Activated CD4-positive, alpha-beta T cell treated with anti-CD3 and anti-CD28 coated beads for 1 hour (primary cell): ENCODE measurements at places on chromosomes 6 and 20.

- no peak for DNase-seq
Measured at GRCh38 chr6:123000244-123000770, 4.3 kb downstream of the CLVS2 start.

- DNase-seq, result no peak
Measured at GRCh38 chr6:137805622-137806021, 61.4 kb upstream of the TNFAIP3 start.

DNA sequence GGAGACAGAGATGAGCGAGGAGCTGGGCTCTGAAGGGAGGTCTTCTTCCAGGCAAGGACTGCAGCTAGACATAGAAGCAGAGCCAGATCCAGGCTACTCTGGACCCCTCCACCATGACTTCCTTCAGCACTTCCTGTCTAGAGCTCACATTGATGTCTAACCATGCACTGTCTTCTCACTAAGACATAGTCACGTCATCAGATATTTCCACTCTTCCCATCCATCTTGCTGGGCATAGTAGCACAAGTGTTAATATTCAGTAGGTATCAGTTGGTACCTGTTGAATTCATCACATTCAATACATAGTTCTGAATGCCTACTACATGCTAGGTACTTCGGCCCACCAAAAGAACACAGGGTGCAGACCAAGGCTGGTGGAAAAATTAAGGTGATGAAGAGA, 2.9 kb downstream of the HLA-DMA start:
- DNase-seq, result no peak

- no peak for DNase-seq
Measured at GRCh38 chr6:1015825-1016224, 296.1 kb upstream of the FOXQ1 start.

DNA sequence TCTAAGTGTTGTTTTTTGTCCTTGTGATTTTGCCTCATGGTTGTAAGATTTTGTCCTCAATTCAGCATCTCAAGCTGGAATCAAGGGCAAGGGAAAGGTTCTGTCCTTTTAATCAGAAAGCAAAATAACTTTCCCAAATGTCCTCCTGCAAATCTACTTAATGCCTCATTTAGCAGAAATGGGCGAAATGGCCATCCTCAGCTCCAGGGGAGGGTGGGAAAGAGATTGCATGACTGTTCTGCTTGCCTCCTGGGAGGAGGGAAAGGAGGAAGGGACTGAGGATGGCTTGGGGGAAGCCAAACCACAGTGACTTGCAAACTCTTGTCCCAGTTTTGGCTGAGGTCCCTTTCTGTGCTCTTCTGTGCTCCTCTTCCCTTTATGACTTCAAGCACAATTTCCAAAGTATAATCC, 43.4 kb downstream of the TNFAIP3 start:
- no peak for DNase-seq

DNA sequence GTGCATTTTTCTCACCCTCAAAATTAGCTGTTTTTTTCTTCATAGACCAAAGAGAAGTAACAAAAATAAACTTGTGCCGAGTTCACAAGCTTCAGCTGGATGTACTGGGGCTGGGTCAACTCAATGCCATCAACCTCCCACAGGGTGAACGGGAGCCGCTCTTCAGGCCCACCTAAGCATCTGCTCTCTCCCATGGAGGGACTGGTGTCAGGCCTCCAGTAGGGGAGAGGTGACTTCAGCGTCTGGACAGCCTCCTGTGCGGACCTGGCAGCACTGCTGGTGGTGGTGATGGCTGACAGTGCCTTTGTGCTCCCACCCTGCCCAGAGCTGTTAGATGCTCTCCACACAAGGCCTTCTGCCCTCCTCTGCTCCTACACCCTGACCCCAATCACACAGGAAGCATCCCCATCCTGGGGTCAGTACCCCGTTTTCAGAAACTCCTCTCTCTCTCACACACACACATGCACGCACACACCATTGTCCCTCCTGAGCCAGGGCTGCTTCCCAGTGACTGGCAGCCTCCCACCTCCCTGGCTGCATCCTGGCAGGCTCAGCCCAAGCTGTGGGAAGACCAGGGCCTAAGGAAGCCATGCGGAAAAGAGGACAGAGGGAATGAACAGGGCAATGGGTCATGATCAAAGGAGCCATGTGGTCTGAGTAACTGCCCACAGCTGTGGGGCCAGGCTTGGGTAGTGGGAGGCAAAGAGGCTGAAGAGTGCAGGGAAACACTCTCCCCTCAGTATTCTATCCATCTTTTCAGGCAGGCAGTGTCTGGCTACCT, 17.7 kb downstream of the CST8 start:
- no peak for DNase-seq

DNA sequence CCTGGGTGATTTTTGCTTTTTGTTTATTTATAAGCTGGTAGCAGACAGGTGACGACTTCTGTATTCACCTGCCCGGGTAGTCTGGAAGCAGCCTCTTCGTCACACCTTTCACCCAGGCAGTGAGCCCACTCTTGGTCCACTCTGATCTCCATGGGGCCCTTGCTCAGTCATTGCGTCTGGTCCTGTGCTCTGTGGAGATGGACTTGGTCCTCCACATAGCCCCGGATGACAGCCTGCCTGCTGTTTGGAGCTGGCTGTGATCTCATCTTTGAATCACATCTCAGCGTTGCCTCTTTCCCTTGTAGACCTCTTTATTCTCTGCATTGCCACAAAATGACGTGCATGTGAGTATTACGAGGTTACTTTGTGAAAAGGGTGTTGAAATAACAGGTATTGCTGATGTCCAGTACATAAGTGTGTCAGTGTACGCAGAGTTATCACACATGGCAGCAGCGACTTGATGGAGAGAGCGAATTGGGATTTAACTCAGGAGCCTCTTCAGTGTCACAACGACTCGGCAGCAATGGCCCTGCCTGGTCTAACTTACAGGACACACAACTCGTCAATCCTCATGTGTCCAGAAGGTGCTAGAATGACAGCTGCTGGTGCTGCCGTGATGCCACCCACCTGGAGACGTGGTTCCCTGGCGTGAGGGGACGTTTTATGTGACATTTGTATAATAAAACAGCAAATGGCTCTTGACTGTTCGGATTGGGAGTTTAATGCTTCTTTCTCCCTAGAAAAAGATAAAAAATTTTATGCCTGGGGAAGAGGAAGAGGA, 24.2 kb upstream of the FRMD1 start:
- DNase-seq, result no peak

- DNase-seq, result no peak
Measured at GRCh38 chr6:133705066-133705465, 183.8 kb upstream of the TCF21 start.

DNA sequence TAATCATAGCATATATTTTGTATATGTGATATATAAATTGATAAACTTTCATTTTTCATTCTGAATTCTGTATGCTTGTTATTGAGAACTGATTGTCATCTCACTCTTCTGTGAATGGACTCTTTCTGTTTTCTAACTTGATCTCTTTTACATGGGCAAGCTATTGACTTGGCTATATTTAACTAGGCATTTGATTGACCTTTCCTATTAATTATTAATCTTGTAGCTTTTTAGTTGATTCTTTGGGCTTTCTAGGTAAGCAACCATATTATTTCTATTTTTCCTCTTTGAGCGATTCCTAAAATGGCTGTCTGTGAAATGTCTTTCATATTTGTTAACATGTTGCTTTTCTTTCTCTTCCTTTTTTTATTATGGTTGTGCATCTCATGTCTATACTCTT, 347.1 kb downstream of the CDKAL1 start:
- DNase-seq, result no peak

- no peak for DNase-seq
Measured at GRCh38 chr6:28263922-28264321, 3.0 kb upstream of the ZSCAN26 start.

DNA sequence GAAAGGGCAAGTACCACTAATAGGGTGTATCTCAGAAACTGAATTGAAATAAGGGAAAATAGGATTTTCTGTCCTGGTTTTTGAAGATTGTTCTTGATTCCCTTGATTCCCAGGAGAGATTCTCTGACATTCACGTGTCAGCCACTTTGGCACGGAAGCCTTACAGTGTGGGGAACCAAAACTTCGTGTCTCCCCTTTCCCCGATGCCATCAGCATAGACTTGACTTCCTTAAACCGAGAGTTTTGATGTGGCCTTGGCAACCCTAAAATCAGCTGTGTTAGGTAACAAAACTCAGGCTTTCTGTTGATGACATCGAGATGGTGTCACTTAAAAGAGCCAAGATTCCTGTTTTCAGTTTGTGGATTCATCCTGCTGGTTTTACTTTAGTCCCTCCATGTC, 7.5 kb downstream of the HMGN4 start:
- DNase-seq, result no peak

GRCh38 chr20:26208296-26209091, 511.8 kb upstream of the ZNF337 start:
- DNase-seq, result peak; percentile 54

DNA sequence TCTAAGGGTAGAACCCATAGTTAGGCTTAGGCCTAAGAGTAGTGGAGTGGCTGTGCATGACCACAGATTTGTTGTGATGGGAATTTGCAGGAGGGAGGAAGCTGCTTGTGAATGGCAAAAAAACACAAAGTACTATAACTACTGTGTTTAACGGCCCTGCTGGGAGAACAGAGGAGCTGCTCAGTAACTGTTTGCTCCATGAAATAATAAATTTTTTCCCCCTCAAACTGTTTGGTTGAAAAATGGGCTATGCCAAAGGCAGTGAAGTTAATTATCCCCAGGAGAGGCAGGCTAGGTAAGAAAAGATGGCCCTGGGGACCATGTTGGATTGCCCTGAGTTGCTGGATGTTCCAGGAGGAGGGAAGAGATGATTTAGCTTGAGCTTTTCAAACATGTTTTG, 256.5 kb upstream of the PRND start:
- DNase-seq, result no peak

- DNase-seq, result no peak
Measured at GRCh38 chr6:150702675-150703074, 103.0 kb downstream of the PLEKHG1 start.

GRCh38 chr6:71466362-71466761, 177.8 kb downstream of the OGFRL1 start:
- DNase-seq, result no peak

GRCh38 chr6:36805096-36805797, 34.0 kb downstream of the CPNE5 start:
- DNase-seq, result no peak

GRCh38 chr6:82801083-82801482, 264.6 kb downstream of the UBE3D start:
- no peak for DNase-seq

GRCh38 chr6:137206577-137206976, 12.6 kb downstream of the IFNGR1 start:
- DNase-seq, result no peak

DNA sequence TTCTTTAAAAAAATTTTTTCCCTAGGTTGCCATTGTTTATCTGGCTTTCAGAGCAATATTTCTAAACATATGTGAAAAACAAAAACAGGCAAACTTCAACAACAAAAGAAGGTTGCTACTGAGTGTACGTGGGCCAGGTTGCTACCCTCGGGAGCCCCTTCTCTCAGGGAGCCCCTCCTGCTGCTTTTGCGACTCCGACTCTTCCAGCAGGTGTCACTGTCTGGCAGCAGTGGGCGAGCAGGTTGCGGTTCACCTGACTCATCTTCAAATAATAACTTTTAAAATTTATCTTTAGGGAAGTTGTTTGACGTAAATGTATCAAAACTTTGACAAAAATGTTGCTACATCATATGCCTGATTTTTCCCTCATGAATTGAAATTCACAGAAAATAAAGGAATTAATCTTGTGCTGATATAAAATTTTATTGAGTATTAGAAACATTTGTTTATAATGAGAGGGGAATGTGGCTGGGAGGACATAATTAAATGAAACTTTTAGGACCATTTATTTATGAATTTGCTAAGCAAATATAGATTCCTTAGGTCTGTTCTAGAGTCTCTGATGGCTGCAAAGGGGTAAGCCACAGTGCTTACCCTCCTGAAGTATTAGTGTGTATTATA, 138.8 kb downstream of the HIVEP1 start:
- no peak for DNase-seq

- no peak for DNase-seq
Measured at GRCh38 chr6:44053760-44054556, 73.3 kb downstream of the MRPL14 start.

DNA sequence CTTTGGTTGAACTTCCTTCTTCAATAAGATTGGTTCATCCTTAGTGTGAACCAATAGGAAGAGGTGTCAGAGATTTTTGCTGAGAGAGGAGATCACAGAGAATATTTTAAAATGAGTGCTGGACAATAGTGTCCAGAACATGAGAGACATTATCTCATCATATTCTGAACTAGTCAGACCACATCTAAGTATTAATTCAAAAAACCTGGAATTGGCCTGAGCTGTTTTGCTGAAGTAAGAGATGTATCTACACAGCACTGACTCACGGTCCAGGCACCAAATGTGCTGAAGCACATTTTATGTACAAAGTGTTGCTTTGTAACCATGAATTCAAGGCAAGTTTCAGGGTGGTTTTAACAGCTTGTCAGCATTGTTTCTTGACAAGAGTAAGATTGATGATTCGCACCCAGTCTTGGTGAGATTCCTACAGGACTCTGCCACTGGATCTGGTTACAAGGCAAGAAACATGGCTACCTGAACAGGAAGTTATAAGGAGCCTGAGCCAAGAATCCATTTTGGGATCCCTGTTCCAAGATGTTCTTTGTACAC, 178.2 kb upstream of the HEY2 start:
- no peak for DNase-seq

GRCh38 chr6:155895641-155896040, 440.0 kb upstream of the NOX3 start:
- no peak for DNase-seq

DNA sequence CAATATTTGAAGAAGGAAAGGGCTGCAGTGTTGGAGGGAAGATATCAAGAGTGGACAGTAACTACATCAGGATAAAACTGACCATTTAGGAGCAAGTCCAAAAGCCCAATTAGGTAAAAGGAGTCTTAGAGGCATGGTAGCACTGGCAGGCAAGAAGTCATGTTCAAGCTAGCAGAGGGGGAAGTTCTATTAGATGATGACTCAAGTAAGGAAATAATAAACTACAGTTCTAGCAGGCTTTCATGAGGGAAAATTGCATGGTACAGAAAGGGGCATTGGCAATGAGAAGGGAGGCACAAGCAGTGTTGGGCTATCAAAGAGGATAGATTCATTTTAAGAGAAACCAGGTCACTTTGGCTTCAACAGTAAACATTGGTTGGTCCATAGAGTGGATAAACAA, 156.1 kb upstream of the PTPRK start:
- DNase-seq, result no peak

GRCh38 chr20:17878912-17879602, 89.5 kb downstream of the SNX5 start:
- DNase-seq, result no peak

DNA sequence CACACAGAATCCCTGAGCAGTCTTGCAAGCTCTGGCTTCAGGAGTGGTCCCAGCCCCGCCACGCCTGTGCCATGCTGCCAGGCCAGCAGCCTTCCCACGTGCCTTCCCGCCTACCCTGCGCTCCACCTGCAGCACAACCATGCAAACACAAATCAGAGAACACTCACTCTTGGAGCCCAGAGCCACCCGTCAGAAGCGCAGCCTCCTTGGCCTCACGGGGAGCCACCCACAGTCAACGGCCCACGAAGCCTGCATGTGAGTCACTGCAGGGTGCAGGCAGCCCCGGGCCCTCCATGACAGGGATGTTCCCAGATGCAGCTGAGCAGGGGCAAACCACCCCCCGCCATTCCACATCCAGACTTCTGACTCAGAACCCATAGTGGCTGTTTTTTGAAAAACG, 217.0 kb downstream of the DLL1 start:
- DNase-seq, result no peak
